AG20443 (cell line): ENCODE measurements at places on chromosomes 13 and 19.

- no peak for DNase-seq
These were observed 76.4 kb downstream of the FRY start for GRCh38 chr13:32107973-32108372.

DNA sequence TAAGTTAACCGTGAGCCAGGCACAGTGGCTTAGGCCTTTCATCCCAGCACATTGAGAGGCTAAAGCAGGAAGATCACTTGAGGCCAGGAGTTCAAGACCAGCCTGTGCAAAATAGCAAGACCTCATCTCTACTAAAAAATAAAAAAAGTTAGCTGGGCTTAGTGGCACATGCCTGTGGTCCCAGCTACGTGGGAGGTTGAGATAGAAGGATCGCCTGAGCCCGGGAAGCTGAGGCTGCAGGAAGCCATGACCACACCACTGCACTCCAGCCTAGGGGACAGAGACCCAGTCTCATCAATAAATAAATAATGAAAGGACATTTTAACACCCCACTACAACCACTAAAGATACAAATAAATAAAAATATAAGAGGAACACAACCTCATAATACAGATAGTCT lies 21.6 kb downstream of the LSM14A start:
- DNase-seq, result no peak

- no peak for DNase-seq
These were observed 255.7 kb downstream of the DLEU7 start for GRCh38 chr13:50587645-50588373.

GRCh38 chr13:28559636-28560259 lies 64.8 kb upstream of the FLT1 start:
- no peak for DNase-seq

DNA sequence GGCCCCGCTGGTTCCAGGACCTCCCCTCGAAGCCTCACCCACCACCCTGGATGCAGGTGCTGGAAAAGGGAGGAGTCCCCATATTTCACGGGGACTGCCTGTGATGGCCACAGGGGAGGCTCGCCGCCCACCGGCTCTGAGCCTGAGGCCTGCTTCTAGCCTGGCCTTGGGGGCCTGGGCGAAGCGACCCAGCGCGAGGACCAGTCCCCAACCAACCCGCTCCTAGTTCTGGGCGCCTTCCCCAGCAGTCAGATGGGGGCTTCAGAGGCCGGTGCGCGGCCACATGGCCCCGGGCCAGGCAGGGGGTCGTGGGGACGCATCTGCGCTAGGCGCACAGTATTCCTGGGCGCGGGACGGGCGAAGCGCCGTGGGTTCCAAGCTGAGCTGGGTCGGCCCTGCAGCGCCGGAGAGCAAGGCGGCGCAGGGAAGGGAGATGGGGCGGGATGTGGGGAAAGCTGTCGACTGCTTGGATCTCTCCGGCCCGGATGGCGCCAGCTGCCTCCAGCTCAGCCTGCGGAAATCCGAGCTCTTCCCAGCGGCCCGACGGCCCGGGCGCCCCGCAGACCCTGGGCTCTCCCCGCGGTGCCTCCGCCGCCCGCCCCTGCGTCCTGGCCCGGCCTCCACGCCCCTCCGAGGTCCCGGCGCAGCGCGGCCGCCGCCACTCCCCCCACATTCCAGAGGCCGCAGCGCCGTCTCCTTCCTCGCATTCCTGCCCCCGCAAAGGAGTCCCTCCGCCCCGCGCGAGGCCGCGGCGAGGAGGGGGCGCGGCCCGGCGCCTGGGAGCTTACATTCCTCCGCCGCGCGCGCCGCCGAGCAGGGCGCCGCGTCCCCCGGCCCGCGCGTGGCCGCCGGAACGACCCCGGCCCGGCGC lies at the start of gene WTIP:
Gene WTIP, plus strand, starts transcription at position 788 of the 871 bp plus-strand sequence. CDS start 217 bp downstream, outside the sequence.
- DNase-seq, result peak; percentile 95

GRCh38 chr13:30364876-30365275 lies 57.4 kb upstream of the UBE2L5 start:
- DNase-seq, result peak; percentile 45

- peak; percentile 20 for DNase-seq
These were observed 9.5 kb downstream of the NDUFA11 start for GRCh38 chr19:5893907-5894703.

DNA sequence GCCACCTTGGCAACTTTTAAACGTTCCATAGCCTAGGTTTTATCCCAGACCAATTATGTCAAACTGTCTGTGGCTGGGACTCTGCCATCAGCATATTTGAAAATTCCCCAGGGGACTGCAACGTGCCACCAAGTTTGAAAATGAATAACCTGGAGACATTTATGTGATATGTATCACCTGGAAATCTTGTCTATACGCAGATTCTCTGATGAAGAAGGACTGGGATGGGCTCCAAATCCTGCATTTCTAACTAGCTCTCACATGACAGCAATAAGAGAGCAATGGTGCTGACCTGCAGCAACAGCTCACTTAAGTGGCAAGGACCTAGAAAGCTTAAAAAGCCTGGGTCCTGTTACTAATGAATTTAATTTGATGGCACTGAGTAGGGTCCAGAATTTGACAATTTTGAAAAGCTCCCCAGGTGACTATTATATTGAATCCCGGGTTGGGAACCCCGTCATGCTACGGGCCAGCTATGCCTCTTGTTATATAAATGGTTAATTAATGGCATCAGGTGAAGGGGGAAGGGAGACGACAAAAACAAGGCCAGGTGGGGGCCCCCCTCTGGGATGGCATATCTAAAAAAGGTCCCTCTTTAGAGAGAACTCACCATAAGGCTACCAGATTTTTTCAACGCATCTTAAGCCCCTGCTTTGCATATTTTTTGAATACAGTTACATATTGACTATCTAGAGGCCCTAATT lies 213.7 kb downstream of the ZIC5 start:
- no peak for DNase-seq

DNA sequence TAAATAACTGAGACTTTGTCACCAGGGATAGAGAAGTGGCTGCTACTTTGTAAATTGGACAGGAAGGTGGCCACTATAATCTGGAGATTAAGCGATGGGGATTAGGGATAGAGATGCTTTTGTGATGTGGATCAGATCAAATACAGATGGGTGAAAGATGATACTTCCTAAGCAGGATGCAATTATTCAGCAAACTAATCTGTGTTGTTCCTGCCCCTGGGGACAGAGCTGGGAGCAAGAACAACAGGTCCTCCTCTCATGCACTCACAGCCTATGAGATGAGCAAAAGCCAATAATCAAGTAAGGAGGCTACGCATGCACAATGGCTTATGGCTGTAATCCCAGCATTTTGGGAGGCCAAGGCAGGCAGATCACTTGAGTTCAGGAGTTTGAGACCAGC lies 4.6 kb downstream of the RGL3 start:
- no peak for DNase-seq

DNA sequence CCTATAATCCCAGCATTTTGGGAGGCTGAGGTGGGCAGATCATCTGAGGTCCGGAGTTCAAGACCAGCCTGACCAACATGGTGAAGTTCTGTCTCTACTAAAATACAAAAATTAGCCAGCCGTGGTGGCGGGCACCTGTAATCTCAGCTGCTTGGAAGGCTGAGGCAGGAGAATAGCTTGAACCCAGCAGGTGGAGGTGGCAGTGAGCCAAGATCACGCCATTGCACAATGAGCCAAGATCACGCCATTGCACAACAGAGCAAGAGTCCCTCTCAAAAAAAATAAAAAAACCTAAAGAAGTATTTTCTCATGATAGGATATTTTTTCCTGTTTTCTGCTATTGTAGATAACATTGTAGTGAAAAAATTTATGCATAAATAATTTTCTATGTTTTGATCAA lies 13.3 kb downstream of the IFT88 start:
- DNase-seq, result no peak

GRCh38 chr13:78875792-78876580 lies 217.0 kb upstream of the OBI1 start:
- no peak for DNase-seq

GRCh38 chr13:80305737-80306136 lies 35.2 kb downstream of the SPRY2 start:
- peak; percentile 13 for DNase-seq

DNA sequence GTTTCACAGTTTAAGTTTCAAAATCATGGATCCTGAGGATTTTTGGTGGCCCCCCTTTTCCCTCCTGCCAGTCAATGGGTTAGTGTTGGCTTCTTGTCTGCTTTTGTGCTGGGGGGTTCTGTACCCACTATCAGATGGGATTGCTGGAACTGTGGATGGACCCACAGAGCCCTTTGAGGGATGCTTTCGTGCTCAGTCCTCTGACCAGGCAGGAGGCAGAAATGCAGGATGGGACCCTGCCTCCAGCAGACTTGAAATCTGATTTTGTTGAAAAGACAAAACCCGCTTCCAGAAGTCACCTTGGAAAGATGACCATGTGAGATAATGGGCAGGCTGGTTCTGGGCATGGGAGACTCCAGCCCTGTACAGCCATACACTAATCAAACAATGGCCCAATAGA lies 408.9 kb downstream of the ZNF536 start:
- DNase-seq, result no peak

DNA sequence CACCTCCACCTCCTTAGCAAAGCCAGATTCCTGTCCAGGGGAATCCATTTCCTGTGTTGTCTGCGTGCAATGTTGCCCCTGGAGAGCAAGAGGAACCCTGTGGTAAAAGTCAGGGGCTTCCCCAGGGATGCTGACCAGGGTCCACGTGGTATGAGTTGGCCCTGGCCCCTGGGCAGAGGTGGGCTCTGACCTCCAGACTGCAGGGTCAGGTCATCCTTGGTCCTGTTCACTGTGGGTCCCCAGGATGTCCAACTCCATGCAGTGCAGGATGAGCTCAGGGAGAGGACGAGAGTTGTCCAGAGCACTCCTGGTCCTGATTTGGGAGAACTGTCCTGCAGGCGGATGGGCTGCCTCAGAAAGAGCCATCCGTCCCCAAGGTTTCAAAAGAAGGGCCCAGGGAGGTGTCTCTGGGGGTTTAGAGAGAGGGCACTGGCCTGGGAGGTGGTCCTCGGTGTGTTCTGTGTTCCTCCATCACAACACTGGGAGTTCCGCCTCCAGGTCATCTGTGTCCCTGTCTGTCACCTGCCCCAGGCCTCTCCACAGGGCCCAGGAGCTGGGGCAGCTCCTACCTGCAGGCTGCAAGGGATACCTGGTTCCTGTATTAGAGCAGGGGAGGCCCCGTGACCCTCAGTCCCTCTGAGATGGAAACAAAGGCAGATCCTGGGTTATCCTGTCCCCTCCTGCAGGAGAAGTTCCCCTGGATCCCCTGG lies 1.2 kb upstream of the CEACAM4 start:
- no peak for DNase-seq

GRCh38 chr13:59471106-59471505 lies 692.6 kb downstream of the DIAPH3 start:
- DNase-seq, result no peak

DNA sequence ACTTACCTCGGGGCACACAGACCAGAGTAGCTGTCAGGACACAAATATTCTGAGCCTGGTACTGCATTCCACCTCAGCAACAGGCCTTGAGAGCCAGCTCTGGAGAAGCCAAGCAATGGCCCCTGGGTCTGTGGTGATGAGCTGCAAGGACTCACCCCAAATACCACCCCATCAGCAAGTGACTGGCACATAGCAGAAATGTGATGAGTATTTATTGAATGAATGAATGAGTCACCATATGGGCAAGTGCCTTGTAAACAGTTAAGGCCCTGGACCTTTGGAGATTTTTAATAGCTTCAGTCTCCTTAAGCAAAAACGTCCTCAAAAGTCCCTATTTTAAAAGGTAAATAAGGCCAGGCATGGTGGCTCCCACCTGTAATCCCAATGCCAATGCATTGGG lies 18.2 kb downstream of the GSX1 start:
- no peak for DNase-seq

DNA sequence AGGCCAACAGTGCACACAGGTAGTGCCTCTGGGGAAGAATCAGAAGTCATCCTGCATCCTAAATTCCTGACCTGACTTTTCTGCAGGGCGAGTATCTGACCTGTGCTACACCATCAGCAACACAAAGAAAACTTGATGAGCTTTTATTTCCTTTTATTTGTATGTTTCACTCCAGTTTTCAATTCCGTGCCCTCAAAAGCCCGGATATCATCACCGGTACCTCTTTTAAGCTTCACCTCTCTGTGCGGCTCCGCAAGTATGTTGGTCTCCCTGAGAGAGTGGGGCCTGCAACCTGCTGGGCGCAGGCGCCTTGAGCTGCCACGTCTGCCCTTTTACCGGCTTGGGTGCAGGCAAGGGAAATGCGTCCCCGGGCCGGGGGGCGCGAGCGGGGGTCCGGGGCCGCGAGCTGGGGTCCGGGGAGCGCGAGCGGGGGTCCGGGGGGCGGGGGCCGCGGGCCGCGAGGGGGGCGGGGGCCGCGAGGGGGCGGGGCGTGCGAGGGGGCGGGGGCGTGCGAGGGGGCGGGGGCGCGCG lies 4.3 kb upstream of the DUXA start:
- DNase-seq, result peak; percentile 72

DNA sequence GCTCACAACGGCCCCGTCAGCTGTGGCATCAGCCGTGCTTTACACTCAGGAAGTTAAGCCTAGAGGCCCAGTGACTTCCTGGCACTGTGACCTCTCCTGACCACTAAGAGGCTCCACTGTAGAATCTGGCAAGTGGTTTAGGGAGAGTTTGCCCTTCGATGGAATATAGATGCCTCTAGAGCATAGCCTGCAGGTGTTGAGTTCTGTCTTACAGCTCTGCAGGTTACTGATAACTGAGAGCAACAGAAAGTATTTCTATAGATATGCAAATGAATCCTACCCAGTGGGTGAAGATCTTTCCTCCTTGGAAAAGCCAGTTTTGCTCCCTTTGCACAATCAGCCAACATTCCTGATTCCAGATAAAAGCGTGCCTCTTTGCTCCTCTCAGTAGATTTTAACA lies 35.8 kb downstream of the ATP12A start:
- no peak for DNase-seq

- no peak for DNase-seq
These were observed 82.4 kb upstream of the IRS2 start for GRCh38 chr13:109868578-109869311.

DNA sequence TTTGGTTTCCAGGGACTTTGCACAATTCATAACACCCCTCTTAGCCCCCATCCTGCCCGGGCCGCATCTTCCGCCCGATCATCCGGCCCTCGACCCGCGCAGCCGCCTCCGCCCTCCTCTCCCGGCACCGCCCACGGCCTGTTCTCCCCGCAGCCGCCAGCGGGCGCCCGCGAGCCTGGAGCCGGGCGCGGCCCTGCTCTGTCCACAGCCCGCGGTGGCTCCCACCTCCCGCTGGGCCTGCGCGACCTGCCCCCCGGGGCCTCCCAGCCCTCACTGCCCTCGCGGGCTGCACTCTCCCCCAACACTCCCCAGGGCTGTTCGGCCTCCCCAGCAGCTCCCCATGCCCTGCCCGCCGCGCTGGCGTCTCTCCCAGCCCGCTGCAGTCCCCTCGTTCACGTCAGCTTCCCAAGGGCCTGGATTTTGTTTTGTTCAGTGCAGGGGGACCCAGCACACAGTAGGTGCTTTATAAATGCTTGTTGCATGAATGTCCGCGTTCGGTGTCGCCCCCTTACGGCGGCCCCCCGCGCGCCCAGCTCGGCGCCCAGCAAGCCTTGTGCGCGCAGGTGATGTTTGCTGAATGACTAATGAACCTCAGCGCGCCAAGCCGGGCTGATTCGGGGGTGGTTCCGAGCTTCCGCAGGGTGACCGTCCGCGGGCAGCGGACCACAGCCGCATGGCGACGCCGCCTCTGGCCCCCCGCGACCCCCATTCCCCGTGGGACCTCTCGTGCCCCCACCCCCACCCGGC lies 4.6 kb upstream of the APC2 start:
- peak; percentile 96 for DNase-seq

GRCh38 chr13:111211789-111212516 lies 96.8 kb downstream of the ARHGEF7 start:
- no peak for DNase-seq
